ENCODE measurements at places on chromosomes 3 and 15.

DNA sequence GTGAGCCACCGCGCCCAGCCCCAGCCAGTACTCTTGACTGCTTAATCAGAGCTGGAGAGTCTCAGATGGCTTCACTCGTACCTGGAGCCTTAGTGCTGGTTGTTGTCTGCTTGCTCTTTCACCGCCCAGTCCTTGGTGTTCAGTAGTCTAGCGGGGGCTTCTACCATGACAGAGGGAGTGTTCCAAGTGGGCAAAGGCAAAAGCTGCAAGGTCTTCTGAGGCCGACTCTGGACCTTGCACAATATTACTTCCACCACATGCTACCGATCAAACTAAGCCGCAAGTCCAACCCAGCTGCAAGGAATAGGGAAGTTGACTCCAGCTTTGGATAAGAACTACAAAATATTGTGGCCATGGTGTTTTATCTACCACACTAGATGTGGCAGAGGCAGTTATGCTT lies 6.6 kb downstream of the PARL start:
- DNase-seq, result no peak

DNA sequence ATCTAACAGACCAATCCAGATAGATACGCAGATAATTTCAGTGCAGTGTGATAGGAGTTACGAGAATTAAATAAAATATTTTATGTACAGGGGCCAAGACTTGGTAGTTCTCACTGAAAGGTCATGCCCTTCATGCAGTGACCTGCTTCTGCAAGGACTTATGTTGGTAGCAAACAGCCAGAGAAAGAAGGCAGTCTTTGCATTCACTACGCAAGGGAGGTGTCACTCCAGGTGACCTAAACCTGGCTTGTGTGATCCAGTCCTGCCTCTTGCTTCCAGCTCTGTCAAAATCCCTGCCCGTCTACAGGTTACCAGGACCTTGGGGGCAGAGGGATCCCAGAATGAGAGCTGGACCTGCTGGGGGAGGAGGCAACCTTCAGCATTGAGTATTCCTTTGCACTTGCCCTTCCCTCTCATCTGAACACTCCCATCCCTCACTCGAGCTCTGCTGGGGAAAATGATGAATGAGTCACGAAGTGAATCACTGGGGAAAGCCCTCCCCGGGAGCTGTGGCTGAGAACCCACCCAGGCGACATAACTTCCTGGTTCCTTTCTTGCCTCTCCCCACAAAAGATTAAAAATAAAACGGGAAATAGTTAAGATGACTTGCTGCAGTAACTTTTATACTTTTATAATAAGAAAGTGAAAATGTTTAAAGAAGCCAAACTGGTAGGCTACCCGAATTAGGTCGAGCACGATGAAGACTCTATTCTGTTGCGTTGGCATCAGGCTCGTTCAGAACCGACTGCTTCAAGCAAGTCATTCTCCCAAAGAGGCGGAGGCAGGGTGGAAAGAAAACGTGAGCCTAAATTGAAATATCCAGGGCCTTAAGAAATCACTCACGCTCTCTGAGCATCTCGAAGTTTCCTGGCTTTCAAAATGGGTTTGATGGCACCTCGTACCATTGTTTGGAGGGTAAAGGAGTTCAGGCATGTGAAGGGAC lies 216.1 kb downstream of the SLCO3A1 start:
- DNase-seq, result peak; percentile 56

DNA sequence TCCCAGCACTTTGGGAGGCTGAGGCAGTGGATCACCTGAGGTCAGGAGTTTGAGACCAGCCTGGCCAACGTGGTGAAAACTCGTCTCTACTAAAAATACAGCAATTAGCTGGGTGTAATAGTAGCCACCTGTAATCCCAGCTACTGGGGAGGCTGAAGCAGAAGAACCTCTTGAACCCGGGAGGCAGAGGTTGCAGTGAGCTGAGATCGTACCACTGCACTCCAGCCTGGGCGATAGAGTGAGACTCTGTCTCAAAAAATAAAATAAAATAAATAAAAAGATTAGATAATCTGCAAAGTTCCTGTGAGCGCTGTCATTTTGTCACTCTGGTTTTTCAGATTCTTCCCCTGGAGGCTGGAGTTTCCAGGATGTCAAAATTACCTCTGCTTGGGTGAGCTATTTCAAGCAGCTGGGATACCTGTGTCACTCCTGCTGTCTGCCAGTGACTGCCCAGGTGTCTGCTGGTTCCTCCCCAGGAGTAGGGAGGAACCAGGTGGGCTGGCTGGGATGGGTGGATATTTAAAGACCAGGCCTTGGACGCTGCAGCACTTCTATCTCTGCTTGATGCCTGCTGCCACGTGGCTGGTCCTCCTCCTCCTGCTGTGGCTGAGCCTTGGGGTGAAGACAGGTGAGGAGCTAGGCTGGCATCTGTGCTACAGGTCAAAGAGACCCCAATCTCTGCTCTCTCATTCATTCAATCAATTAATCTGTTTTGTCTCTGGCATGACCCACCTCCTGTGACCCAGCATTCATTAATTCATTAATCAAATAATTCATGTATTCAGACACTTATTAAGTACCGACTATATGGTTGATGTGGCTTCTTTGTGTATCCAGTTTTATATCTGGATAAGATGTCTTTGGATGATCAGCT lies 19.5 kb upstream of the MUC20 start:
- no peak for DNase-seq

- DNase-seq, result no peak
Observed at GRCh38 chr3:5170975-5171374, 16.5 kb upstream of the EDEM1 start.

- DNase-seq, result no peak
Observed at GRCh38 chr15:69002783-69003182, 11.7 kb upstream of the NOX5 start.

- no peak for DNase-seq
Observed at GRCh38 chr15:43383070-43383469, 12.2 kb downstream of the TUBGCP4 start.

GRCh38 chr3:99970198-99970597 lies 144.1 kb downstream of the FILIP1L start:
- DNase-seq, result no peak
